Right renal pelvis (tissue), 4 donors: ENCODE measurements at places on chromosomes 2 and 18.
A peak's percentile ranks its signal among the peaks of the same experiment; 100 is the strongest.

- no peak for DNase-seq
Measured at GRCh38 chr2:121004950-121005349, 269.3 kb downstream of the GLI2 start.

DNA sequence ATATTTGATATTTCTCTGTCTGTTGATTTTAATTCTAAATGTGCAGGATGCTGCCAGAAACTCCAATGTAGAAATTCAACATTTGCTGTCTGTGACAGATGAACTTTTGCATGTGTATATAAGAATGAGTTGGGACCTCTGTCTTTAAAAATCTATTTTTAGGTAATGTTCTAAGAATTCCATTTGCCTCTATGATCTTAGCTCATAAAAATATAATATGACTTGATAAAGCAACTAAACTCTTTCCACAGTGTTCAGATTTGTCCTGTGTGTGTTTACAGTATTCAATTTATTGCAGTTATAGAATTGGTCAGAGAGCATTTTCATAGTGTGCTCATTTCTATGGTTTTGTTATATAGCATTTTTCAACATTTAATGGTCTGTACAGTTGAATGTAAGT is 33.6 kb downstream of the RNMT start:
- no peak for DNase-seq

GRCh38 chr18:189254-189653 is 30.9 kb downstream of the USP14 start:
- DNase-seq = no peak

DNA sequence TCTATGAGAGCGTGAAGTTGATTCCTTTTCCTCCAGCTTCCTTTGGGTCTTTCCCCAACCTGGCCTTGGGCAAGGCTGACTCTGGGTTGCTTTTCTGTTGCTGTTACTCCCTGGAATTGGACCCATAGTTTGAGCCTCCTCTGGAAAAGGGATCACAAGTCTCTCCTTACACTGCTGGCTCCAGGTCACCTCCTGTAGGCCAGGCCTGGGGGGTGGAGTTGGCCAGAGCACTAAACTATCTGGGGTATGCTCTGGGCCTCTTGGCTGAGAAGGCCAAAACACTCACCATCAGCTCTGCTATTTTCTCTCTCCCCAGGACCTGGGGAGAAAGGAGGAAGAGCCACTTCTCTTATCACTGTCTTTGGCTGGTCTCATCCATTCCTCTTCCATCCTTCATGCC is 56.5 kb upstream of the NCOA1 start:
- DNase-seq = no peak

GRCh38 chr2:20013126-20013849 is 820 bp upstream of the MATN3 start:
- no peak for DNase-seq

DNA sequence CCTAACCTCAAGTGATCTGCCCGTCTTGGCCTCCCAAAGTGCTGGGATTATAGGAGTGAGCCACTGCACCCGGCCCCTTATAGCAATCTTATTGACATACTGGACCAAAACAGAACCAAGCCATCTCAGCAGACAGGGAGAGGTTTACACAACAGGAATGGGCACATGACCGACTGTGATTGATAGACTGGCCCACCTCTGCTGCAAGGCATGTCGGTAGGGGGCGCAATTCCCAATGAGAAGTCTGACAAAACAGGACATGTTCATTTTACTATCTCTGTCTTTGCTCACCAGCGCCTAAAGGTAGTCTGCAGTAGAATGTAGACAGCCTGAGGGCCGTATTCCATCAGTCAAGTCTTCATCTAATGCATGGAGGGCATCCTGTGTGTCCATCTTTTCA is 2.0 kb downstream of the LYPD6B start:
- DNase-seq = no peak

DNA sequence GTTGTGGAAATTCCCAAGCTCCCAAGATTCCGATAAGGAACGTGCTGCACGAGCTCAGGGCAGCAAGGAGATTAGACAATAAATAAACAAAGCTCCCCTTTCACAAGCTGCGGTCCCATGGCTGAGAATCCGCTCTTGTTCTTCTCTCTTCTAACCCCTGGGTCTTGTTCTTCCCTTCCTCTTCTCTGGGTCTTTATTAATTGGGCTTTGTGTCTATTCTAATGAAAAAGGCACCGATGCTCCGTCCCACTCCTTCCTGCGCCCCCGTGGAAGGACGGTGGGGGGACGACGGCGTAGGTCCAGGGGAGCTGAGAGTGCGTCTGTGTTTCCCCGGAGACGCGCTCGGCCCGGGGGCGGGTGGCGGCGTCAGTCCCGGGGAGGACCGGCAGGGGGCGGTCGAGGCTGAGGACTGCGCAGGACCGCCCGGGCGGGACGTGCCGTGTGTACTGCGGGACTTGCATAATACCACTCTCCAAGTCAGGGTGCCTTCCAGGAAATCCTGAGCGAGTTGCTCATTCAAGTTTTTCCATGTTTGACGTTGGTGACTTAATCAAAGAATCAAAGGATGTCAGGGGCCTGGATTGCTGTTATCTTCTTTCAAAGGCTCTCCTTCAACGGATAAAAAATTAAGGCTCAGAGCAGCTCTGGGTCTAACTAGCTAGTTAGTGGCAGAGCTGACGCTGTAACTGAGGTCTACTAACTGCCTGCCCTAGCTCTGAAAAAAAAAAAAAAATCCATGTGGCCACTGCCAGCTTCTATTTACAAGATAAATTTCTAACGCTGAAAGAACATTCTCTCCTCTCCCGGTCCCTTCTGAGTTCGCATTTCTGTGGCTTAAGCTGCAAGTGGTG is 321.4 kb downstream of the TGIF1 start:
- peak; percentile 71 for DNase-seq

DNA sequence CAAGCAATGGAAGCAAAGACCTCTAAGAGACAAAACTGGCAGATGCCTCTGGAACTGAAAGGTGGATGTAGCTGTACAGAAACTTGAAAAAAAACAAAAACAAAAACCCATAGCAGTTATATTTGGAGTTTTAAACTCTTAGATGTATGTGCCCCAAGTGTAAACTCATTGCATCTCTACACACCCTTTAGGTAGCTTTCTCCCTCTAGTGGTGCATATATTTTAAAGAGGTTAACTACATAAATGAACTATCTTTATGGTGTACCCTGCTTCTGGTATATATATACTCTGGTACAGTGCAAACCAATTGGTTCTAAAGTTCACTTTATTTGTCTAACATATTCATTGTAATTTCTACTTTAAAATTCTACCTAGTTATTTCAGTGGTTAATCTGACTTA is 518.2 kb downstream of the NRXN1 start:
- no peak for DNase-seq

GRCh38 chr18:68263481-68263880 is 451.4 kb downstream of the TMX3 start:
- no peak for DNase-seq

- DNase-seq = peak; percentile 33
Measured at GRCh38 chr2:215002500-215002899, 135.9 kb downstream of the ABCA12 start.

GRCh38 chr2:129101186-129101585 is 782.5 kb upstream of the HS6ST1 start:
- DNase-seq = no peak

DNA sequence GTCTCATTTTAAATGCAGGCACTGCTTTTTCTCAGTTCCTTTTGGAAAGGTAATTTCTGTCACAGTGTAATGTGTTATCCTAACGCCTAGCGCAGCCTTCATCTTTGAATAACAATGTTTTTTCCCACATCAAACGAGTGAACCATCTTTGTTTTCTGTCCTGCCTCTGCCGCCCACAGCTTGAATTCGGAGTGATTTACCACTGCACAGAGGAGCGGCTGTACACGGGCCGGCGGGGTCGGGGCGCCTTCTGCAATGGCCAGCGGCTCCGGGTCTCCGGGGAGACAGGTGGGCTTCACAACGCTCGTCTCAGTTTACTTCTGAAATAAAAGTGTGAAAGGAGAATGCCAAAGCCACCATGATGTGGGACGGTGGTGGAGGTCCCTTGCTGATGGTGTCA is 32.8 kb downstream of the IMPA2 start:
- no peak for DNase-seq

GRCh38 chr2:75865083-75865482 is 154.4 kb upstream of the GCFC2 start:
- no peak for DNase-seq

- DNase-seq = no peak
Measured at GRCh38 chr2:175599966-175600831, 401.9 kb downstream of the LNPK start.

DNA sequence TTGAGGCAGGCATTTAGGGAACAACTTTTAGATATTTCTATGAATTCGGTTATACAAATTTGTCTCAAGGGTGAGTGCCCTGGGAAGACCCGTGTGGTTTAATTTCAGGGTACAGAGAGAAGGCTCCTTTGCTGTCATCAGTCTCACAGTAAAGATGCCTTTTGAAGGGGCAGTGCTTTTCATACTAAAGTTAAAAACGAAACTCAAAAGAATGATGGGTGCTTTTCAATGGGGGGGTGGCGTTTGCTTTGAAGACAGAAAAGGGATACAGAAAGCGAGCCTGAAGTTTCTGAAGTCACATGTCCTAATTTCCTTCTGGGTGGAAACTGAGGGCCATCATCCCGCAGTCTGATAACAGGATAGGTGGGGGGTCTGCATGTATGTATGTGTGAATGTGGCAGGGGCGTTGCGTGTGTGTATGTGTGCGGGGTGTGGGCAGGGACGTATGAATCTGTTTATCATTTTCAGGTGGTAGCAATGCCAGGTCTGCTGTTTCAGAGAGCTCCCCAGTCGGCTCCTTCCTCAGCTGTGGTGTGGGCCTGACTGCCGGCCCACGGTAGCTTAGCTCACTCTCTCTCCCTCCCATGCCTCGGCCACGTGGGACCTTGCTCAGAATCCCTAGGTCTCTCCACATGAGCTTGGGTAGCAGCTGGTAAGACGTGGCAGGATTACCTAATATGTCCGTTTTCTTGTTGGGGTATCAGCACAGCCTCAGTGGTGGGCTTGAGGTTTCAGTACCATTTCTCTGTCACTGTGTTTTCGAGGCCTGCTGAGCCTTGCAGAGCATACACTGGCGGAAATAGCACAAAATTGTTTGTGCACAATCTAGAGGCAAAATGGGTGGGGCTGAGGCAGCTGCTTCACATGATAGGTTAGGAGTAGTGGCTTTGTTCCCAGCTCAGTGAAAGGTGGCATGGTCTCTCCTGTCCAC is 32.7 kb downstream of the ARHGAP25 start:
- DNase-seq = no peak

DNA sequence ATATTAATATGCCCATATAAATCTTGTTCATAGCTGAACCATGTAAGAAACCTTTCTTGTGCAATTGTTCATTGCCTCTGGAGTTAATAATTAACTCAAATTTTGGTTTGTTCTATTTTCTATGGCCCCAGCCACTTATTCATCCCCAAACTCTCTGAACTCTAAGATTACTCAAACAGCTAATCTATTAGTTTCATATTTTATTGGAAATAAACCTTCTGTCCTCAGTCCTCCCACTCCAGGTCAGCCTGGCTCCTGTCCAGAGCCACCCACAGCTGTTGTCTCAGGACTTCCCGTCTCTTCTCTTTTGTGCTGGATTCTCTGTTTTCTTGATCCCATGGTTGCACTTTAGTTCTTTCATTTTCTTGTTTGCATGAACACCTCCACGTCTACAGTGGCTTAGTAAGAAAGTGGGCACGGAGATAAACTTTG is 4.4 kb upstream of the RNF103 start:
- no peak for DNase-seq

GRCh38 chr2:12636837-12637581 is 79.7 kb upstream of the TRIB2 start:
- no peak for DNase-seq

DNA sequence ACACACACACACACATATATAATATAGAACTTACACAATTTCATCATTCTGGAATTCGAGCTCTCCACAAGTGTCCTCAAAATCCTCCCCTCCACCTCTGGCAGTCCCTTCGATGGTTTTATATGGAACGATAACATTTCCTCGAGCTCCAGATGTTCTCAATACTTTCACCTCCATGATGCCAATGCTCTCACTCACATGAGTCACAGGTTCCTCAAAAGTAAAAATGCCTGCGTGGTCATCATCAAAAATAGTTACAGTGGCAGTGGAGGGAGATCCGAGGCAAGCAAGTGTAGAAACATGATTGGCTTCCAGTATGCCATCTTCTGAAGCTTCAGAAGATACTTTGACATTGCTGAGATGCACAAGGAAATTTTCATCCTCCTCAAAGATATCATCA is 23.5 kb downstream of the SLC8A1 start:
- no peak for DNase-seq

DNA sequence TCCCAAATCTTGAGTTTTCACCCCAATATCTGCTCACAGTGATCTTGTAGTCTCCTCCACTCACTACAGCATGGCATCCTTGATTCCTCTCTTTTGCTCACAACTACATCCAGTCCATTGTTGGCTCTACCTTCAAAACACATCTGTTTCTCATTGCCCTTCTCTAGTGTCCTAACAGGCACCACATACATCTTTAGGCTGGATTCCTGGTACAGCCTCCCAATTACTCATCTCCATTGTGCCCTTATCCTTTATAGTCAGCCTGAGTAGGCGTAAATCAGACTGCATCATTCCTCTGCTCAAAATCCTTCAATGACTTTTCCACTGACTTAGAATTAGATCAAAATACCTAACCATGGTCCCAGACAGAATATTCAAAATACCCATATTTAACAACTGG is 10.7 kb upstream of the TAF1B start:
- DNase-seq = no peak

- no peak for DNase-seq
Measured at GRCh38 chr2:37809525-37809924, 115.6 kb upstream of the RMDN2 start.

GRCh38 chr18:23291456-23292205 is 156.3 kb downstream of the CABLES1 start:
- no peak for DNase-seq

GRCh38 chr2:100059638-100060037 is 82.8 kb downstream of the AFF3 start:
- no peak for DNase-seq

DNA sequence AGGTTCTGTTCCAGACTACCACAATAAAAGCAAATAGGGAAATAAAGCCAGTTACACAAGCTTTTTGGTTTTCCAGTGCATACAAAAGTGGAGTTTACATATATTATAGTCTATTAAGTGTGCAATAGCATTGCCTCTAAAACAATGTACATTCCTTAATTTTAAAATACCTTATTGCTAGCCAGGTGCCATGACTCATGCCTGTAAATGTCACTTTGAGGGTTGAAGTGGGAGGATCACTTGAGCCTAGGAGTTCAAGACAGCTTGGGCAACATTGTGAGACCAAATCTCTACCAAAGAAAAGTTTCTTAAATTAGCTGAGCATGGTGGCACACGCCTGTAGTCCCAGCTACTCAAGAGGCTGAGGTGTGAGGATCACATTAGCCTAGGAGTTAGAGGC is 52.9 kb upstream of the IMP4 start:
- no peak for DNase-seq

- no peak for DNase-seq
Measured at GRCh38 chr2:170553748-170554147, 161.4 kb upstream of the SP5 start.

DNA sequence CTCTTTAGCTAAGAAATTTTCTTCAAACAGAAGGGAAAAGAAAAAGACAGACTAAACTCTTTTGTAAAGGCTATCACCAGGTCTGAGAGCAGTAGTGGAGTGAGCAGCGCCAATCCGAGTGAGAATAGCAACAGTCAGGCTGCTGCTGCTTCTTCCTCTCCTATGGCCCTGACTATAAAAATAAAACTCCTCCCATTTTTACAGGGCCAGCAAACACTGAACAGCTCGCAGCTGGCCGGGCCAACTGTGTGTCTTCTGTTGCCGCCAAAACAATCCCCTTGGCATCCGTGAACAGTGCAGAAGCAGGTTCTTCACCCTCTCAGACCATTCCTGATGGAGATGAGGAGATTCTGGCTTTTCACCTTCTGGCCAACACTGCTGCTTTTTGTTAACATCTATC is 124.5 kb downstream of the CNTNAP5 start:
- DNase-seq = no peak

- DNase-seq = no peak
Measured at GRCh38 chr2:189318761-189319160, 122.5 kb upstream of the WDR75 start.
